Activated naive CD4-positive, alpha-beta T cell treated with anti-CD3 and anti-CD28 coated beads, Interleukin-2, amount 10 ng/mL, durations not matched to agents 7 days and 5 days (primary cell): ENCODE measurements at places on chromosomes 2 and 18.

GRCh38 chr2:152347076-152347475 lies 12.1 kb downstream of the FMNL2 start:
- no peak for DNase-seq

GRCh38 chr18:46401486-46402070 lies 255.4 kb downstream of the LOXHD1 start:
- no peak for DNase-seq

GRCh38 chr2:164847291-164847690 lies 5.7 kb upstream of the COBLL1 start:
- DNase-seq: no peak

DNA sequence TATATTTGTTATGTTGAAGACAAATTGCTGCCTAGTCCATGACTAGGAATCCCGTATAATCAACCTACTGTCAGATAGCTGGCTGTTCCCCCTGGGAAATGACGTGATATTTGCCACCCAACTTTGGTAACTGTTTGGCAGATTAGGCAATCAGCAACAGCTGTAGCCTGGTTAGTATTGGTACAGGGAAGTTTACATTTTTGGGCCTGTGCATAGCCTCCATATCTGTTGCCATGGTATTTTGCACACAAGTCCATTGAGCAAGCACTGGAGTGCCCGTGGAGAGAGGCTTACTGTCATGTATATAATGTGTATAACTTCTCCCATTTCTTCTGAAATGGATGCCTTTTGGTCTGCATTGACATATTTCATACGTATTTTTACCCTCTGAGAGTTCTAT lies 27.7 kb downstream of the BIRC6 start:
- no peak for DNase-seq

DNA sequence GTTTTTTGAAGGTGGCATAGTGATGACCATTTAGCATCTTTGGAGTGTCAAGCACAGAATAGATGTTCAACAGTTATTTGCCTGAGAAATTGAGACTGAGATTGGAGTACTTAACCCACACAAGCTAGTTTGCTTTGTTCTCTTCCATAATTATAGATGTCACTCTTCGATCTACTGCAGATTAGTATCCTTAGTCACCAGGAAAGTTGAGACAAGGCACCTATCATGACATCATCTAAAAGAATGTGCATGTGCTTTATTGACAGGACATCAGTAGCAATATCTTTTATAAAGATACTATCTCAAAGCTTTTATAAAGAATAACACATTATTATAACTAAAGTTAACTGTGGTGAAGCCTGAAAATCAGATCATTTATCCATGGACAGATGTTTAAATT lies 6.4 kb downstream of the VRK2 start:
- DNase-seq: no peak

DNA sequence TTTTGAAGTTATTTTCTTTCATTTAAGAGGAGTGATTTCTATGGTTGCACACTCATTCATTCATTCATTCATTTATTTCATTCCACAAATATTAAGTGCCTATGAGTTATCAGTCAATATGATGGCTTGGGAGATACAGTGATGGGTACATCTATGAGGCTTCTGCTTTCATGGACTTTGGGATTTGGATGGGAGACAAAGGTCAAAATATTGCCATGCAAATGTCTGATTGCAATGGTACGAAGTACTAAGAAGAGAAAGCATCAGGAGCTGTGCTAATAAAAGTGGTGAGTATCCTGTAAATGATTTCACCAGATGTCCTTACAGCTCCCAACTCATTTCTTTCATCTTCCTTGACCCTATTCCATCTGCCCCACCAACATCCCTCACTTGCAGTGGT lies 174.4 kb upstream of the MEX3C start:
- no peak for DNase-seq
